ENCODE measurements at places on chromosomes 3 and 15.

GRCh38 chr3:64141476-64141875, 83.8 kb downstream of the PRICKLE2 start:
- DNase-seq, result no peak

GRCh38 chr3:150388498-150389418, 19.3 kb upstream of the TSC22D2 start:
- no peak for DNase-seq

DNA sequence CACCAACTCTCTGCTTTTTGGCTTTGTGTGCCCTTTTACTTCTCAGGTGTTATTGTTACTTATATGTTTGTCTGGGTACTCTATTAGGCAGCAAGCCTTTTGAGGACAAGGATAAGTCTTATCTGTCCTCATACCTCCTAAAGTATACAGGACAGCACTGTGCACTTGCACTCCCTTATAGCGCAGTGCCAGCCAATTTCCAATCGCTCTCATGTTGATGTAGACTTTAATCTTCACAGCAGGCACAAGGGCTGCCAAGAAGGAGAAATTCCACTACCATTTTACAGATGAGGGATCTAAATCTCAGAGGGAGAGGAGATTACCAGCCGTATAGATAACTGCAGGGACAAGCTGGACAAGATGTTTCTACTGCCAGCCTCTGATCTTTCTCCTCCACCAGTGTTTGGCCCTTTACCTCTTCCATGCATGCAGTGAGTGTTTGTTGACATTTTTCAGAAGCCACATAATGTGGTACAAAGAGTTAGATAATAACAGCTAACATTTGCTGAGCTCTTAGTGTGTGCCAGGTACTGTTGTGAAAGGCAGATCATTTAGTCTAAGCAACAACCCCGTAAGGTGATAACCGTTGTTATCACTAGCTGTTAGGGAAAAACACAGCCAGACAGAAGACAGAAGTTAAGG, 30.1 kb downstream of the SST start:
- no peak for DNase-seq

GRCh38 chr3:64766440-64766839, 78.6 kb upstream of the ADAMTS9 start:
- DNase-seq, result no peak

DNA sequence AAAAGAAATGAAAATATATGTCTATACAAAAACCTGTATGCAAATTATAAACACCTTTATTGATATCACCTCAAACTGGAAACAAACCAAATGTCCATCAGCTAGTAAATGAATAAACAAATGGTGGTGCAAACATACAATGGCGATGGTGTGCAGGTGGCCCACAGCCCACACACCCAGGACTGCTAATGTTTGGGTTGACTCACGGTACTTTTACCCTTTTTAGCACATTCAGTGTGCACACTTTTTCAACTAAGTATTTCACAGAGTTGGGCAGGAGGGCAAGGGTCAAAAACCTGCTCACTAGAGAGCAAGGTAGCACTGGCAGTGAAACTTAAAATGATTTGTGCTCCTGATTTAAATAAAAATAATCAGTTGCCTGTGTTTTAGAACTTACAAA, 123.1 kb upstream of the BHLHE40 start:
- DNase-seq, result no peak
